ENCODE measurements at places on chromosomes 7 and 10.

DNA sequence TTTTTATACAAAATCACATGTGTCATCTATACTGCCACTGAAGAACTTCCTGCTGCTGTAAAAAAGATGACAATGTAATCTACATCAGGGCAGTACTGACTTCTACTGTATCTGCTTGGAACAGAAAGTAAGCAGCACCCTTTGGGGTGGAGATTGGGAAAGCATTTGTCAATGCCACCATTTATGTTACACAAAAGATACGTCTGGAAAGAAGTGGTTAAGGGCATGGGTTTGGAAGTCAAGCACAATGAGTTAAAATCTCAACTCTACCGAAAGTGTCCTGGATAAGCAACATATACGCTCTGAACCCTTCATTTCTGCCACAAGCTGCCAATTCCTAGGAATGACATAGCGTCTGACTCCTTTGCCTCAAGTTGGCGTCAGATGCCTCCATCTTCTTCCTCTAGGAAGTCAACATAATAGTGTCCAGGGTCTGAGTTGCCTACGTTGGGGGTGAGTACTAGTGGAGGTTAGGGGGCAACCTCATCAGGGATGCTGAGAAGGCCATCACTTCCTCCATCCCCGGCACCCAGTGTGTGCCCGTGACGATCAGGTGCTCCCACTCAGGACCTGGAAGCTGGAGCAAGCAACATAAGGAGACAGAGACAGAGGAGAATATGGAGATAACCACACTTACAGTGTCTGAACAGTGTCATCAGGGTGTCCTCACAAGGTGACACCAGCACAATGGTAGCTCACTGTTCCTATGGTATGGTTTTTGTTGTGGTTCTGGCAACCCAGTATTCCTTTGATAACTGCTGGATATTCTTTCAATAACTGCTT is 58.3 kb downstream of the SGMS1 start:
- no peaks in the 10 kb centered on the region for H3K4me1 ChIP-seq
- H3K27me3 ChIP-seq = no peaks in the 10 kb centered on the region

DNA sequence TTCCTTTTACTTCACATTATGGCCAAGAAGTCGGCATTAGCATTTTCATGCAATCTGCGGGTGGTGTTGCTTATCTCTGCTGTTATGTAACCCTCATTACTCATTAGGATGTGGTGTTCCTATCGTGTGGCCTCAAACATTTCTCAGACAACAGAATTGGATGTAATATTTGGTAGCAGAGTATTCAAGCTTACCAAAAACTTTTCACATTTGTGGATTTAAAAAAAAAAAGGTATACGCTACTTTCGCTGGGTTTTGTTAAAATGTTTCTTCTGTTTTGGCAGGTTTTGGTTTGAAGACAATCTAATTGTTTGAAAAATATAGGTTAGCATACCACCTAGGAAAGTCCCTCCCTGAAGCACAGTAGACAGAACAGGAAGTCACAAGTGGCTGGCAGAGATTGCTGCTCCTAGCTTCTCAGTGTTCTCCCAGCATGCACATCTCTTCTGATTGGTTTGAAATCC is 128.8 kb downstream of the GATA3 start:
- H3K27me3 ChIP-seq = no peaks in the 10 kb centered on the region
- no peaks in the 10 kb centered on the region for H3K4me1 ChIP-seq
- no peak overlapping the region for H3K27ac ChIP-seq
- no peak overlapping the region for H3K4me3 ChIP-seq
- DNase-seq = no peak
- no peaks in the 10 kb centered on the region for H3K36me3 ChIP-seq

GRCh38 chr10:92697663-92698511 is 8.1 kb downstream of the HHEX start:
- no peaks in the 10 kb centered on the region for H3K4me1 ChIP-seq
- DNase-seq = no peak
- H3K4me3 ChIP-seq = no peak overlapping the region
- no peak overlapping the region for H3K27ac ChIP-seq
- peaks cover 5% of the 10 kb centered on the region for H3K27me3 ChIP-seq
- H3K36me3 ChIP-seq = no peaks in the 10 kb centered on the region

GRCh38 chr7:87058744-87059524 is 520 bp downstream of the ELAPOR2 start:
- H3K36me3 ChIP-seq = no peaks in the 10 kb centered on the region
- H3K4me1 ChIP-seq = no peaks in the 10 kb centered on the region
- peak overlapping the region; percentile 85 for H3K27ac ChIP-seq
- no peaks in the 10 kb centered on the region for H3K27me3 ChIP-seq

GRCh38 chr7:23357190-23358093 is 58.3 kb downstream of the MALSU1 start:
- DNase-seq = no peak
- no peak overlapping the region for H3K4me3 ChIP-seq
- no peak overlapping the region for H3K27ac ChIP-seq
- H3K4me1 ChIP-seq = no peaks in the 10 kb centered on the region
- no peaks in the 10 kb centered on the region for H3K36me3 ChIP-seq
- H3K27me3 ChIP-seq = no peaks in the 10 kb centered on the region

DNA sequence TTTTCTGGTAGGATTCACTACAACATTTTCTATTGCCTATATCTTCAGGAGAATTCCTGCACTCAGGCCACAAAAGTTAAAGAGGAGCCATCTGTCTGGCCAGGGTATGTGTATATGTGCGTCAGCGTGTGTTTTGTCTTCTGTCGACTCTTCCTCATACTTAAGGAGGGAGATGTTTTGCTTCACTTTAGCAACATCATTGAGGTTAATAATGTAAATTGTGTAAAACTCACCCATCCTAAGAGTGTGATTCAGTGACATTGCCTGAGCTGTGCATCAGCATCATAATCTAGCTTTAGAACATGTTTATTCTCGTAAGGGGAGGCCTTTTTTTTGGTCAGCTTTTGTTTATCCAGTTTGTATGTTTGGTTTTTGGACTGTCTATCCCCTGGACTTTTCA is 23.7 kb downstream of the FBH1 start:
- H3K4me1 ChIP-seq = no peaks in the 10 kb centered on the region
- no peak overlapping the region for H3K27ac ChIP-seq
- H3K36me3 ChIP-seq = peaks cover 11% of the 10 kb centered on the region
- DNase-seq = no peak
- H3K27me3 ChIP-seq = no peaks in the 10 kb centered on the region
- no peak overlapping the region for H3K4me3 ChIP-seq

DNA sequence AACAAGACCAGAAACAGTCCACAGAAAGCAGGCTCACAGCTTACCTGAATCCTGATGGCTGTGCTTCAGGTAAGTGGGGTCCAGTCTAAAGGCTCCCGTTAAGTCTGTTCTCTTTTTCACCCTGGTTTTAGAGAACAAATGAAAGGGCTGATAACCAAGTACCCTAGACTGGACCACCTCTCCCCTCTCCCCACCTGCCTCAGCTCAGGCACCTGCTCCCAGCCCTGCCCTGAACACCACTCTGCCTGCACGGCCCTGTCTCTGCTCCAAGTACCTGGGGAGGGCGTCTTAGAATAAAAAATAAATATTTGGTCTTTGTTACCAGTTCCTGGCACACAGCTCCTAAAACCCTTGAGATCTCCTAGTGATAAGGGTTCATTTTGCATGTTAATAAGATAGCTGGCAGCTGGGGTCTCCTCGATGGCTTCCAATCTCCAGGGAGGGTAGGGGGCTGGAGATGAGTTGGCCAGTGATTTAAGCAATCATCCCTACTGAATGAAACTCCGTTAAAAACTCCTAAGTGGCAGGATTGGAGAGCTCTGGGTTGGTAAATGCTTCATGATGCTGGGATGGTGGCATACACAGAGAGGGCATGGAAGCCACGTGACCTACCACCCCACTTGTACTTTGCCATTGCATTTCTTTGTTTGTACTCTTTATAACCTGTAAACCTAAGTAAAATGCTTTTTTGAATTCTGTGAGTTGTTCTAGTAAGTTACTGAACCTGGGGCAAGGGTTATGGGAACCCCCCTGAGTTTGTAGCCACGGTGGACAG is 29.8 kb upstream of the FIGNL1 start:
- DNase-seq = no peak
- H3K4me1 ChIP-seq = no peaks in the 10 kb centered on the region
- H3K4me3 ChIP-seq = no peak overlapping the region
- no peaks in the 10 kb centered on the region for H3K36me3 ChIP-seq
- no peaks in the 10 kb centered on the region for H3K27me3 ChIP-seq

- no peak overlapping the region for H3K4me3 ChIP-seq
- no peaks in the 10 kb centered on the region for H3K27me3 ChIP-seq
- no peak for DNase-seq
- no peak overlapping the region for H3K27ac ChIP-seq
- no peaks in the 10 kb centered on the region for H3K4me1 ChIP-seq
Measured at GRCh38 chr10:26112532-26112931, 104.0 kb upstream of the GAD2 start.

DNA sequence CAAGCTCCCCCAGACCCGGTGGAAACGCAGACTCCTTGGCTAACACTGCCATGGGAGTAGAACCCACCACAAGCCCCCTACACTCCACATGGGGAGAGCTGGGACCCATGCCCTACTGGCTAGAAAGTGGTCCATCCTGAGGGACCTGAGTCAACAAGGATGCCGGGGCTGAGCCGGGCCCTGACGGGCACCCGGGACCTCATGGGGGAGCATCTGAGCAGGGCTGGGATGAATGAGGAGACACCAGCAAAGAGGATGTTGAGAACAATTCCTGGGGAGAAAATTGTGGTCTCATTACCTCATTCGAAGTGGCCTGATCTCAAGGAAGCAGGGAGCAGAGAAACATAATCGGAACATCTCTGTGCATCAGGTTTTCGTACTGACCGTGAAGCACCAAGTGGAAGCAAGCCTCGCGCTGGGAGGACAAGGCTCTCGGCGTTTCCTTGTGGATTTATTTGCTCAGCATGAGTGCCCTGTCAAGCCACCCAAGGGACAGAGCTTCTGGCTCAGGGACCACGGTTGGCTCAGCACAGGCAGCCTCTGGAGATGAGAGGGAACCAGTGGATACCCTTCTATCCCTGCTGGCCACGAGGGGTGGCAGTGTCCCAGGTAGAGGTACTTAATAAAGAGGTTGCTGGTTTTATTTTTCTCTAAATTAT is 132.2 kb upstream of the FAM20C start:
- H3K27ac ChIP-seq = no peak overlapping the region
- H3K4me3 ChIP-seq = no peak overlapping the region
- DNase-seq = peak; percentile 35
- H3K27me3 ChIP-seq = no peaks in the 10 kb centered on the region

DNA sequence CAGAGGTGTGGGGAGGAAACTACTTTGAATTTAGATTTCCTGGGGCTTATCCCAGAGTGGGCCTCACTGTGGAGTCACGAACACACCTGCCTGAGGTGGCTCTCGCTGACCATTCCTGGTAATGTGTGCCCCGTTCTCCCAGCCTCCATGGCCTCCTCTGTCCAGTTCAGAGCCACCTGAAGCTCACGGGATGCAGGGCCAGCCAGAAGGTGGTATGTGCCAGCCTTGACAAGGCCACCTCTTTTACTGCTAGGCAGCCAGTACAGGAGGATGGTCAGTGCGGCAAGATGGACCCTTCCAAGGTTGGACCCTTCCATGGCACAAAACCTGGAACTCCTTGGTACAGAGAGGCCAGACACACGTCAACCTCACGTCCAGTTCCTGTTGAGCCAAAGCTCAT is 210.3 kb downstream of the DNAJB6 start:
- H3K36me3 ChIP-seq = no peaks in the 10 kb centered on the region
- H3K27ac ChIP-seq = no peak overlapping the region
- no peak for DNase-seq
- no peaks in the 10 kb centered on the region for H3K27me3 ChIP-seq
- no peak overlapping the region for H3K4me3 ChIP-seq

GRCh38 chr10:102581981-102582580 is 62.2 kb upstream of the TRIM8 start:
- H3K4me3 ChIP-seq = no peak overlapping the region
- H3K27ac ChIP-seq = peak overlapping the region; percentile 50
- H3K36me3 ChIP-seq = no peaks in the 10 kb centered on the region
- H3K27me3 ChIP-seq = no peaks in the 10 kb centered on the region

- no peaks in the 10 kb centered on the region for H3K36me3 ChIP-seq
- H3K4me3 ChIP-seq = no peak overlapping the region
- no peaks in the 10 kb centered on the region for H3K27me3 ChIP-seq
- no peak overlapping the region for H3K27ac ChIP-seq
- H3K4me1 ChIP-seq = no peaks in the 10 kb centered on the region
Measured at GRCh38 chr7:9498303-9498702, 1064.9 kb downstream of the NXPH1 start.

DNA sequence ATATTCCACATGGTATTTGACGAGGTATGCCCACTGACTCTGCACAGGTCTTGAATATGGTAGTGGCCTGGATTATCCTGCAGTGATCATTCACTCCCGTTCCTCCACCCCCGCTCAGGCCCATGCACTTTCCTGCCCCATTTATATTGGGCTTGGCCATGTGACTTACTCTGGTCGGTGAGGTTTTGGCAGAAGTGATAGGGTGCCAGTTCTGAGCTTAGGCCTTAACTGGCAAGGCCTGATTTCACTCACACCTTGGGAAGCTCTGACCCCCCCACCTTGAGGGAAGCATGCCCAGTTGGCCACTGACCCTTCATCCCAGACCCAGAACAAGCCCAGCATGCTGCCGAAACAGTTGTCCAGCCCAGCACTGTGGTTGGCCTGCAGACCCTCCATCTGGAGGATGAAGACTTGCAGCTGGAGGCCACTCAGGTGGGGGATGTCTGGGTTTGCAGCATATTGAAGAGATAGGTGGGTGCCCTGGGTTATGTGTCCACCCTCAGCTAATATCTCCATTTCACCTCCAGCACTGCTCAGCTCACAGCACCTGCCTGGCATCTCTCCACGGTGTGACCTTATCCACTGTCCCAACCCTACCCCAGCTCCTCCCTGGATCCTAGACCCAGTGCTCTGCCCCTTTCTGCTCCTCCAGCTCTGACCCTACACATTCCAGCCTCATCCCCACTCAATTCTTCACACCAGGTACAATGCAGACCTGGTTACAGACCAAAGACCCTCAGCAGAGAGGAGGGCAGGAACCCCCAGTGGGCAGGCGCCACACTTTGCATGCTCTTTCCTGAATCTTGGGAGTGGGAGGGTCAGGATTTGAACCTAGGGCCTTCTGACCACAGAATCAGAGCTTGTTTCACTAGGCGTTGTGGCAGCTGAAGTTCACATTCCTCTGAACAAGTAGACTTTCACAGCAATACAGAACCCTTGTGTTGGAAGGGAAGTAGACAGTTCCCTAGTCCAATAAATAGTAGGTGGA is 138.1 kb upstream of the CHST15 start:
- H3K27me3 ChIP-seq = no peaks in the 10 kb centered on the region
- H3K4me3 ChIP-seq = no peak overlapping the region
- no peaks in the 10 kb centered on the region for H3K4me1 ChIP-seq
- no peak overlapping the region for H3K27ac ChIP-seq
- no peaks in the 10 kb centered on the region for H3K36me3 ChIP-seq

GRCh38 chr10:34299105-34299611 is 515.9 kb downstream of the PARD3 start:
- H3K27ac ChIP-seq = no peak overlapping the region
- no peaks in the 10 kb centered on the region for H3K4me1 ChIP-seq
- H3K36me3 ChIP-seq = no peaks in the 10 kb centered on the region
- no peak overlapping the region for H3K4me3 ChIP-seq

- no peak overlapping the region for H3K27ac ChIP-seq
- H3K27me3 ChIP-seq = no peaks in the 10 kb centered on the region
- no peaks in the 10 kb centered on the region for H3K4me1 ChIP-seq
- H3K36me3 ChIP-seq = no peaks in the 10 kb centered on the region
- no peak for DNase-seq
Measured at GRCh38 chr10:35533565-35533964, 71.6 kb upstream of the GJD4 start.

- H3K4me3 ChIP-seq = no peak overlapping the region
- no peaks in the 10 kb centered on the region for H3K4me1 ChIP-seq
- no peaks in the 10 kb centered on the region for H3K27me3 ChIP-seq
- DNase-seq = no peak
Measured at GRCh38 chr7:110386913-110387312, 704.0 kb upstream of the LRRN3 start.

GRCh38 chr7:133117452-133117851 is 35.6 kb upstream of the CHCHD3 start:
- H3K27me3 ChIP-seq = no peaks in the 10 kb centered on the region
- H3K4me1 ChIP-seq = no peaks in the 10 kb centered on the region
- H3K27ac ChIP-seq = no peak overlapping the region
- H3K4me3 ChIP-seq = no peak overlapping the region
- no peak for DNase-seq
